ENCODE measurements at places on chromosomes 6 and 20.
A peak's percentile ranks its signal among the peaks of the same experiment; 100 is the strongest.

DNA sequence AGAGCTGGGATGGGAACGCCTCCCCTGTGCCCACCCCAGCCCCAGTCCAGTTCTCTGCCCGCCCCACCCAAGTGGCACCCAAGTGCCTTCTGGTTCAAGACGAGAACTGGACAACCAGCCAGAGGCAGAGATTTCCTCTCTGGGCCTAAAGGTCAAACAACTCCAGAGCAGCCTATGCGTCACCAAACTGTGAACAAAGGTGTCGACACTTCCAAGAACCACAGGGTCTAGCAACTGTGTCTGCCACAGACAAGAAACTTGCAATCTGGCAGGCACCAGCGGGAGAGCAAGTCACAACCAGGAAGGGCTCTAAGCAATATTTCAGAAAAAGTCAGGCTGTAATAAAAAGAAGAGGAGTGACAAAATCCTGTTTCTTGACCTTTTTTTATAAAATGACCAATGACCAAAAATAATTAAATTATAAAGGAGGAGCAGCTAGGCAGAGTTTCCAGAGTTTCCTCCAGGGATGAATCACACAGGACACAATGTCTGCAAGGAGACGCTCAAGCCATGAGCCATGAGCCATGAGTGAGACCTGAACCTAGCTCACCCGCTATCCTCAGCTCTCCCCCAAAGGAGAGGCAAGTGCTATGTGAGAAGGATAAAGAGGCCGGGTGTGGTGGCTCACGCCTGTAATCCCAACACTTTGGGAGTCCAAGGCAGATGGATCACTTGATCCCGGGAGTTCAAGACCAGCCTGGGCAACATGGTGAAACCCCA is 11.1 kb downstream of the EDEM2 start:
- peak; percentile 56 for DNase-seq

DNA sequence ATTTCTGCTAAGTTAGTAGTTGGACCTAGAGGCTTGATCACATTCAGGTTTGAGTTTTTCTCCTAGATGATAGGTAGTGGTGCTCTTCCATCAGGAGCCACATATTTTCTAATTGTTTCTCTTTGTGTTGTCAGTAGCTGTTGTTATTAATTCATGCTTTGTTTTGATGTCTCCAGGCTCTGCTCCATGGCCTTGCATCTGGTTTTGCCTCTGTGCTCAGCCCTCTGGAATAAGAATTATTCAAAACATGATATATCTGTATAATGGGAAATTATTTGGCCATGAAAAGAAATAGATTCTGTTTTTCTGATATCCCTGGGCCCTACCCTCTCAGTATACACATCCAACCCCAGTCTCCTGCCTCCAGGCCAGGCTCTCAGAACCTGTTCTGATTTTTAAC is 184.8 kb downstream of the CDC5L start:
- DNase-seq: no peak

- DNase-seq: no peak
Observed at GRCh38 chr6:2799936-2800527, 34.8 kb downstream of the WRNIP1 start.

DNA sequence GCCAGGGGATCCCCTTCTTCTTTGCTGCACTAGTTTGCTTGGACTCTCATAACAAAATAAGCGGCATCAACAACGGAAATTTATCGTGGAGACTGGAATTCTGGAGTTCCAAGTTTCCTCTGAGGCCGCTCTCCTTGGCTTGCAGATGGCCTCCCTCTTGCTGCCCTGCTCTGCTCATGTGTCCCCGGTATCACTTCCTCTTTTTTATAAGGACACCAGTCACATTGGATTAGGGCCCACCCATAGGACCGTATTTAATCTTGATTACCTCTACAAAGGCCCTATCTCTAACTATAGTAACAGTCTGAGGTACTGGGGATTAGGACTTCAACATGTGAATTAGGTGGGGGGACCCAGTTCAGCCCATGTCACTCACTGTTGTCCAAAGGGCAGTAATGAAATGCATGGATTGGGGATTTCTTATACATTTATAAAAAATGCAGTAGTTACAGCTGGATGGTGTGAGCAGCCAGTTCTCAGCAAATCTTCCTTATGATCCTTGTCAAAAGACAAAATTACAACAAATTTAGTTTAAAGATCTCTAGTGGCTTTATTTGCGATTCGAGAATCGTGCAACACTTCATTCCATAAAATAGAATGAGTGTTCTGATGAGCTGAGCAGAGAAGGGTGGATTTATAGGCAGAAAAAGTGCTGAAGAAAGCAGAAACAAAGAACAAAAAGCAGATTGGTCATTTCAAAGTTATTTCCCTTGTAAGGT is 59.3 kb upstream of the AKAP12 start:
- DNase-seq: no peak

DNA sequence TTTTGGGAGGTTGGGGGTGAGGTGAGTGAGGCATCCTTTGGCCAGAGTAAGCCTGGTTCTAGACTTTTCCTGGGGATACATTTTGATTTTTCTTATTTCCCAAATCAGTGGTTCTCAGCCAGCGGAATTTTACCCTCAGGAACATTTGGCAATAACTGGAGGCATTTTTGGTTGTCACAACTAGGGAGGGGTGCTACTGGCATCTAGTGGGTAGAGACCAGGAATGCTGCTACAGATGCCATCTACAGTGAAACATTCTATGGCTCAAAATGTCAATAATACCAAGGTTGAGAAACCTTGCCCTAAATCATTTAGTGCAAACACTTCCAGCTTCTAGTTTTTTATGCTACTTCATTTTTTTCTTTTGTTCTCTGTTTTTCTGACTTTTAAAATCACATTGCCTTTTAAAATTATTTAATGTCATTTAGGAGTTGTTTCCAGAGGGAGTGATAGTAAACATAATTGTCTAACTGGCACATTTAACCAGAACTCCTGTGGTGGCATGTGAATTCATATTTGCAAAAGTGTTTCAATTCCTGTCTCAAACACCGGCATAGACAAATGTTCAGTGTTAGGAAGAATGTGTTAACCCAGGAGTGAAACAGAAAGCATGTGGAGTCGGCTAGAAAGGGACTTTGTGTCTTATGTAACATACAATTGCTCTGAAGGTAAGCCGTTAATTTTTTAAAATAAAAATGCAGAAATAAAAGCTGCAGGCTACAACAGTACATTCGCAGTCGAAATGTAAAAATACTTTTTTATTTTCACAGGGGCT is 59.0 kb downstream of the QRSL1 start:
- DNase-seq: no peak

DNA sequence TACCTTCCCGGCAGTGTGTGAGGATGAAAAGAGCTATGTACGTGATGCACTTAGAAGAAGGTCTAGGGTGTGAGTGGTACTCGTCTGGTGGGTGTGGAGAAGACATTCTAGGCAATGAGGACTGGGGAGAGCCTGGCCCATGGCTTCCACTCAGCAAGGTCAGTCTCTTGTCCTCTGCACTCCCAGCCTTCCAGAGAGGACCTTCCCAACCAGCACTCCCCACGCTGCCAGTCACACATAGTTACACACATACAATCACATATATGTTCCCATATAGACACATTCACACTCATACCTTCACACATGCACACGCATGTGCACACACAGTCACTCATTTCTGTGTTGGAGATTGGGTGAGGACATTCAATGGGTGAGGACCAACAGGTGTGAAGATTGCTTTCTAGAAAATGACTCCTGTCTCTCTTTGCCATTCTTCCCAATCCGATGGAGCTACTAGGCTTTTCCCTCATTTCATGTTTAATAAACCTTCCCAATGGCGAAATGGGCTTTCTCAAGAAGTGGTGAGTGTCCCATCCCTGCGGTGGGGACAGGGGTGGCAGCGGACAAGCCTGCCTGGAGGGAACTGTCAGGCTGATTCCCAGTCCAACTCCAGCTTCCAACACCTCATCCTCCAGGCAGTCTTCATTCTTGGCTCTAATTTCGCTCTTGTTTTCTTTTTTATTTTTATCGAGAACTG is 30.4 kb downstream of the SRSF3 start:
- no peak for DNase-seq

DNA sequence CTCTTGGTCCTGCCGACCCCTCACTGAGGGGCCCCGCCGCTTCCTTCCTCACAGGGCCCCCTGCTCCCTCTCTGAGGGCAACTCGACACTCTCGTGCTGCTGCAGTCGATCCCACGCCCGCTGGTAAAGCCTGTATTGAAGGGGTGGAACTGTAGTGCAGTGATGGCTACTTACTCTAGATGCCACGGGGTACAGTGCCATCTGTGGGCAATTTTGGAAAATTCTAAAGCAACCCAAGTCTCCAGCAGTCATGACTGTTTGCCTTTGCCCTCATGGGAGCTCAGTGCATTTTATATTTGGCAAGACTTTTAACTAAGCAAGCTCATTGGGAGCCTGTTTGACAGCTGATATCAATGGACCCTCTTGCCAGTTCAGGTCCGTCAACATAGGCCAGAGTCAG is 6.5 kb upstream of the C6orf136 start:
- no peak for DNase-seq

DNA sequence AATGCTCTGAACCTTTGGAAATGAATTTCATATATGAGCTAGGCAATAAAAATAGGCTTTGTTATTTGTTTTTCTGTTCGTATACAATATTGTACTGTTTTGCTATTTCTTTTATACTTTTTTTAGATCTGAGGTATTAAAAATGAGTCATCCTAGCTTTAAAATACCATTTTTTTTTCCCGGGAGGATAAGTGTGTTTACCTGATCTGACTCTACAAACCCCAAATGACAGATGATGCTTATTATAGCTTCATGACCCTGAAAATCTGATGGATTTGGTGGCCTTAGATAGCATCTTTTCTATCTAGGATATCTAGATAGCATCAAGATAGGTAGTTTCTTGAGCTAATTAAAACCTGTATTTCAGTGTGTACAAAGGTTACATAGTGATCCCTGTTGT is 206.4 kb downstream of the DTNBP1 start:
- no peak for DNase-seq

DNA sequence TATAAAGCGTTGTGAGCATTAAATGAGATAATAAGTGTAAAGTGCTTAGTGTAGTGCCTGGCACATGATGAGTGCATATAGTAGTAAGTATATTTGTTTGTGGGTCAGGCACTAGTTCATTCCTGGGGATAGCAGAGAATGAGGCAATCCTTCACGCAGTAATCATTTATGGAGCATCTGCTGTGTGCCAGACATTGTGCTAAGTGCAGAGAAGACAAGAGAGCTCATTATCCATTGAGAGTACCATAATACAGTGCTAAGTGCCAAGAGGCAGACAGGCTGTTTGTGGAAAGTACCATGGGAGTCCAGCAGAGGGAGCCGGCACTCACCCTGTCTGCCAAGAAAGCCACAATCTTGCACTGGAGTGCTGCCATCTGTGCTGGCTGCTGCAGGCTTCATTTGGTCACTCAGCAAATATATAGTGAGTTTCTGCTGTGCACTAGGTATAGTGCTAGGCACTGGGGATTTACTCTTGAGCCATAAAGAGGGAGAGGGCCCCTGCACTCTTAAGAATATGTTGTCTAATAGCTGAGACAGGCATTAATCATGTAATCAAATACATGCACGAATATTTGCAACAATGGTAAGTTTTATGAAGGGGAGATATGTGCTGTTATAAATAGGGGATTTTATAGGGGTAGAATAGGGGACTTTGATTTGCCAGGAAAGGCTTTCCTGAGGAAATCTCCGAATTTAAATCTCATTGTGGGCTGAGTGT is 12.9 kb upstream of the MROH8 start:
- peak; percentile 87 for DNase-seq

GRCh38 chr20:63108247-63108646 is 101.5 kb upstream of the BHLHE23 start:
- DNase-seq: peak; percentile 65

GRCh38 chr6:101402622-101403031 is 9.1 kb downstream of the GRIK2 start:
- DNase-seq: no peak

GRCh38 chr6:75155631-75156030 is 50.2 kb downstream of the COL12A1 start:
- DNase-seq: no peak

GRCh38 chr6:18062733-18063132 is 59.7 kb downstream of the NHLRC1 start:
- DNase-seq: no peak

GRCh38 chr6:11685481-11686093 is 93.0 kb downstream of the ADTRP start:
- DNase-seq: no peak

DNA sequence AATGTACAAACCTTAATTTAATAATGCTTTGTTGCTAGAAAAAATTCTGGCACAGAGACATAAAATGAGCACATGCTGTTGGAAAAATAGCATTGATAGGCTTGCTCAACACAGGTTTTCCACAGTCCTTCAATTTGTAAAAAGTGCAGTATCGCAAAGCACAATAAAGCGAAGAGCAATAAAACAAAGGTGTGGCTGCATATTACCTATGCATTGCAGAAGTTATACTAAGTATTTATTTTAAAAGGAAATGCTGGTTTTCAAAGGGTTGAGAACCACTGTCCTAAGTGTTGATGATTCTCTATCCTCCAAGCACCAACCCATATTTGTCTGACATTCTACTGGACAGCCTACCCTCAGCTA is 54.1 kb upstream of the CAP2 start:
- no peak for DNase-seq

DNA sequence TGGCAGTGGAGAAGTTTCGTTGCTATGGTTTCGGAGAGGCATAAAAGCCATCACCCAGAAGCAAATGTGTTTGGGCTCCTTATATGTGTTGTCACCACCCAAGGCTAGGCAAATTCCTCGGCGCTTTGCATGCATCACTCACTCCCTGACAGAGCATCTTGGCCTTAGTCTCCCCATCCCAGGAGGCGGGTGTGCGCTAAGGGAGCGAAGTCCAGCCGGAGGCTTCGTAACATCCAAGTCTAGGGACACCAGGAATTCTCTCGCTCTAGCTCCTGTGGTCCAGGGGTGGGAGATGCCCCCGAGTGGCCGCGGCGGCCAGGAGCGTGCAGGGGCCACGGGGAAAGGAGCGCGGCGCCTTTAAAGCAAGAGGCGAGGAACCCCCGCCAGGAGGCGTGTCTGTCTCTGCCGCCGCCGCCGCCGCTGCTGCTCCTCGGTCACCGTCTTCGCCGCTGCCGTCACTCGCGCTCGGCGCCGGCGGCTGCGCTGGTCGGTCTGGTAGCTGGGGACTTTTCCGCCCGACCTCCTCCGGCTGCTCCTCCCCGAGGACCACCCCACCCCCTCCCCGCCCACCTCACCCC is at the start of gene GRIK2:
TSS of gene GRIK2 (plus strand) at position 458 of the 578 bp plus-strand sequence.
- DNase-seq: peak; percentile 47

GRCh38 chr20:8671370-8671961 is 397.4 kb upstream of the PLCB4 start:
- DNase-seq: no peak
